ENCODE measurements at places on chromosomes 7 and 10.
A peak's percentile ranks its signal among the peaks of the same experiment; 100 is the strongest.

GRCh38 chr10:33963729-33964128, 629.3 kb upstream of the NRP1 start:
- no peak for DNase-seq

DNA sequence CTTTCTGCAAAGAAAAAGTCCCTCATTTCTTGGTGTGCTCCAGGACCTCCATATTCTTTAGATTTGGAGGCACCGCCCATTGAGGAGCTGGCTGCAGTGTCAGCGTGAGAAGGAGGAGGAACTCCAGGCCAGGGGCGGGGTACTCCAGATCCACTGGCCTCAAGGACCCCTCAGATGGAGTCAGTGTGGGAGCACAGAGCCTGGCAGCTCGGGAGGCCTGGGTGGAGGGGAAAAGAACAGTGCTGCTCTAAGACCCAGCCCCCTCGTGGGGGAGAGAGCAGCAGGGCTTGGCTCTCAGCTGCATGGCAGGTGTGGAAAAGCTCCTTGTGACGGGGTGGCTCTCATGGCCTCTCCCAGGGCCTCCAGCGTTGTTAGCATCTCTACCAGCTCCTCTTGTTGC, 70.5 kb downstream of the ITGB1 start:
- no peak for DNase-seq

DNA sequence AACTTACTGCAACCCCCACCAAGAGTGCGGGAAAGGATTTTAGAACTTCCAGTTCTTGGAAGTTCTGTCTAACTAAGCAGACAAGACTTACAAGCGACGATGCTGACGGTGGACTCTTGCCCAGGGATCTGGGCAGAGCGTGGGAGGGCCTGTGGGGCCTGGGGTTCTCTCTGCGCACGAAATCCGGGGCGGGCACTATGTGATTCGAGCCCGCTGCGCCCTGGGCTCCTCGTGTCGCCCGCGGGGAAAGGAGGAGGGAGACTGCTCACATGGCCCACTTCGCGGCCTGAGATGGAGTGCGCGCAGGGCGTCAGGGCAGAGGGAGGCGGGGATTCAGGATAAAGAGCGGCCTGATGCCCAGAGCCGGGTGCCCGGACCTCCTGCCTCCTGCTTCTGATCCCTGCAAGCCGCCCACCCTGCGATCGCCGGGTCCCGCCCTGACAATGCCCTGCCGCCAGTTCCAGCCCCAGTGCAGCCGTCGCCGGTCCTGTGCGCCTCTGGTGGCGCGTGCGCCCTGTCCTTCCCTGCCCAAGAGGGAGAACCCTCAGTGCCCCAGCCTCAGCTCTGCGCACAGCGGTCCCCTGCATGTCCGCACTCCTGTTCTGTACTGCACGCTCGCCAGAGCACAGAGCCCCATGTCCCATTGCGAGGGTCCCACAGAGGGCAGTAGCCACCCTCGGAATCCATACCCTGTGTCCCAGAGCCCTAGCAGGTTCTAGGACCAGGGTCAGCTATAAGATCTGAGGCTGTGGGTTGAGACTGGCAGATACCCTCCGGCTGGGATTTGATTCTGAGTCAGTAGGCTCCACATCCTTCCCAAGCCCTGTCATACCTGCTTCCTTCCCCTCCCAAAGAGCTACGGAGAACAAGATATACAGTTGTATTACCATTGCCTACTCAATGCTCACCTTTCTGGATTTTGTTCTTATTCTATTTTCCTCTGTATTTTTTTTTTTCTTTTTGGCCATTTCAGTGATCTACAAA, 99.4 kb upstream of the TMEM106B start:
- peak; percentile 14 for DNase-seq

DNA sequence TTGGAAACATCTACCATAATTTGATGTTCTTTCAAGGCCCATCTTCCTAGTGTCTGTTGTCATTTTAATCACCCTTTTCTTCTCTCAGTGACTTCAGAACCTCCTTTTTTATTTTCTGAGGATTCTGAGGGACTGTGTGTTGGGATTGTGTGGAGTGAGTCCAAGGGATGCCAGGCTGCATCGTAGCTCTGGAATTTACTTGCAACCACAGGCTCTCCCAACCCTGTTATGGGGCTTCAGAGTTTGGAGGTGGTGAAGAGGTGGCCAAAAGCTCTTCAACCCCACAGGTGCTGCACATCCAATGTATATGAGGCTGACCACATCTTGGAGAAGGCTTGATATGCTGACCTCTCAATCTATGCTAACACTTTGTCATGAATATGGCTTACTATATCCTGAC, 79.5 kb upstream of the GPR141 start:
- DNase-seq, result no peak

- no peak for DNase-seq
Measured at GRCh38 chr10:93475227-93475626, 6.9 kb downstream of the MYOF start.

DNA sequence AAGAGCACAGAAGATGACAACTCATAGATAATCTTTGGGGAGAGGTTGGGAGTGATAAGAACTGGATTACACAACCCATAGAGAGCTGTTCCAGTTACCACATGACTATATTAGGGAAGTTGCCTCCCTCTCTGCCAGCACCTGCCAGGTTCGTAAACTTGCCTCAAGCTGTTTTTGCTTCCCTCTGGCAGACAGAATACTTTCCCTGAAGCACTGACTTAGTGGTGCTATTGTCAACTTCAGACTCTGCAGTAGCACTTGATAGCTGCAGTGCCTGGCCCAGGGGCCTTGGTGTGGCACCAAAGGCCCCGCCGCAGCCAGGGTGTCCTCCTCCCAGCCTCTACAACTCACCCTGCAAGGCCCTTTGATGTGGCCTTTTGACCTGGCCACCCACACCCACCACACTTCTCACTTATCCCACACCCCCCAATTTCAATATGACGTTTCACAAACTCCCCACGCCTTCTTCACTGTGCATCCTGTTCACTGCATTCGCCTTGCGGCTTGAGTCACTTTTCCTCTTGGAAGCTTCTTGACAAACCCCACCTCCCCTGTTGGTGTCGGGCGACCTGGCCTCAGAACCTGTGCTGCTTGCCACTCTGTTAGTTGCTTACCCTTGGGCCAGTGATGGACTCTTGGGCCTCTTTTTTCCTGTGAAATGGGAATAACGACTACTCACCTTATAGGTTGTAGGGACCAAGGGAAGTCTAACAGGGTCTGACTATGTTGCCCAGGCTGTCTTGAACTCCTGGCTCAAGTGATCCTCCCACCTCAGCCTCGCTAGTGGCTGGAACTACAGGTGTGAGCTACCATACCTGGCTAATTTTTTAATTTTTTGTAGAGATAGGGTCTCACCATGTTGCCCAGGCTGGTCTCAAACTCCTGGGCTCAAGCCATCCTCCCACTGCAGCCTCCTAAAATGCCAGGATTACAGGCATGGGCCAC, 50.2 kb upstream of the PODXL start:
- no peak for DNase-seq
